ENCODE measurements at places on chromosomes 12 and 14. TPM values are rescaled to one million over a fixed set of nuclear protein-coding genes. Genes with fewer than 3 reads are reported as not detected.
A peak's percentile ranks its signal among the peaks of the same experiment; 100 is the strongest.

The DPPA3 gene
- not detected for polyA plus RNA-seq

The CPM gene
- polyA plus RNA-seq = 2.6 TPM

The VWF gene
- 85.7 TPM for polyA plus RNA-seq

The TMEM229B gene
- polyA plus RNA-seq = 0.45 TPM

The P2RX7 gene
- 1.3 TPM for polyA plus RNA-seq

The ESR2 gene
- 0.48 TPM for polyA plus RNA-seq

DNA sequence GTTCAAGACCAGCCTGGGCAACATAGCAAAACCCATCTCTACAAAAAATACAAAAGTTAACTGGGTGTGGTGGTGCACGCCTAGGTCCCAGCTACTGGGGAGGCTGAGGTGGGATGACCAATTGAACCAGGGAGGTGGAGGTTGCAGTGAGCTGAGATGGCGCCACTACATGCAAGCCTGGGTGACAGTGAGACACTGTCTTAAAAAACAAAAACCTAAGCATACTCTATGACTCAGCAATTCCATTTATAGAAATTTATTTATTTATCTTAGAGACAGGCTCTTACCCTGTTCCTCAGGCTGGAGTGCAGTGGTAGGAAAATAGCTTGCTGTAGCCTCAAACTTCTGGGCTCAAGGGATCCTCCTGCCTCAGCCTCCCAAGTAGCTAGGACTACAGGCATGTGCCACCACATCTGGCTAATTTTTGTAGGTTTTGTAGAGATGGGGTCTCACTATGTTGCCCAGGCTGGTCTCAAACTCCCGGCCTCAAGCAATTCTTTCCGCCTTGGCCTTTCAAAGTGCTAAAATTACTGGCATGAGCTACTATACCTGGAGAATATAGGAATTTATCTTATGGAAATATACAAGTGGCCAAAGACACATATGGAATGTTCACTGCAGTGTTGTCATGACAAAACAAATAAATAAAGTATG, 43.3 kb downstream of the NCKAP5L start:
- no peak overlapping the region for H3K4me3 ChIP-seq
- no peaks in the 10 kb centered on the region for H3K27me3 ChIP-seq
- peak overlapping the region; percentile 83 for H3K27ac ChIP-seq
- peaks cover 23% of the 10 kb centered on the region for H3K4me1 ChIP-seq
- H3K36me3 ChIP-seq = peaks cover 4% of the 10 kb centered on the region

- no peak overlapping the region for H3K4me3 ChIP-seq
- no peaks in the 10 kb centered on the region for H3K27me3 ChIP-seq
- no peaks in the 10 kb centered on the region for H3K36me3 ChIP-seq
- no peak overlapping the region for H3K27ac ChIP-seq
- no peak for DNase-seq
- H3K4me1 ChIP-seq = no peaks in the 10 kb centered on the region
These were observed 217.9 kb downstream of the AEBP2 start for GRCh38 chr12:19657118-19657731.

DNA sequence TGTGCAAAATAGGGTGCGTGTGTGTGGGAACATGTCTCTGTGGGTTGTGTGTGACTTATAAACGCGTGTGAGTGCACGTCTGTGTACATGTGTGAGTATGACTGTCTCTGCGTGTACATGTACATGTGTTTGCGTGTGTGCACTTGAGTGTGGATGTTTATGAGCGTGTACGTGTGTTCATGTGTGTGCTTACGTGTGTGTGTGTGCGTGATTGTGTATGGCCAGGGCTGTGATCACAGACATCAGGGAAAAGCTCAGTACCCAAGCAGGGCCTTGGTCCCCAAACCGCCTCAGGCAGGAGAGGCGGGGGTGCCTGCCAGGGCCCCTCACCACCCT, 326.3 kb upstream of the DIO3 start:
- H3K4me3 ChIP-seq = no peak overlapping the region
- DNase-seq = no peak
- H3K4me1 ChIP-seq = peaks cover 32% of the 10 kb centered on the region
- H3K36me3 ChIP-seq = no peaks in the 10 kb centered on the region

- no peak for DNase-seq
- no peak overlapping the region for H3K4me3 ChIP-seq
- H3K27me3 ChIP-seq = no peaks in the 10 kb centered on the region
These were observed 107.7 kb downstream of the RAD51B start for GRCh38 chr14:67927244-67927643.

DNA sequence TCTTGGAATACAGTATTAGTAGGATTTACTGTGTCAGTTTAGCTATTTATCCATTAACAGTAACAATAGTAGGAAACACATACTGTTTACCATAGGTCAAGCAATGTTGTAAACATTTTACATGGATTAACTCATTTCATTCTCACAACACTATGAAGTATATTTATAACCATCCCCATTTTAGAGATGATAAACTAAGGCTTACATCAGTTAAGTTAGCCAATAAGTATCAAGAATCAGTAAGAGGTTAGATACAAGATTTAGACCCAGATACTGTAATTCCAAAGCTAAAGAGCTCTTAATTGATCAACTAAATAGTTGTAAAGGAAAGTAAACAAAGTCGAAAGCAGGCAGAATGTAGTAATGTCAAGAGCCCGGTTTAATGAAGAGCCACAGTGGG, 1.1 kb downstream of the SYNJ2BP start:
- H3K27ac ChIP-seq = no peak overlapping the region
- no peak for DNase-seq
- no peaks in the 10 kb centered on the region for H3K4me1 ChIP-seq
- peak overlapping the region; percentile 77 for H3K4me3 ChIP-seq

- H3K4me1 ChIP-seq = peaks cover 41% of the 10 kb centered on the region
- H3K27me3 ChIP-seq = no peaks in the 10 kb centered on the region
- DNase-seq = peak; percentile 40
- H3K36me3 ChIP-seq = no peaks in the 10 kb centered on the region
- H3K27ac ChIP-seq = peak overlapping the region; percentile 96
These were observed 109.4 kb upstream of the ATF7IP start for GRCh38 chr12:14256121-14256520.

DNA sequence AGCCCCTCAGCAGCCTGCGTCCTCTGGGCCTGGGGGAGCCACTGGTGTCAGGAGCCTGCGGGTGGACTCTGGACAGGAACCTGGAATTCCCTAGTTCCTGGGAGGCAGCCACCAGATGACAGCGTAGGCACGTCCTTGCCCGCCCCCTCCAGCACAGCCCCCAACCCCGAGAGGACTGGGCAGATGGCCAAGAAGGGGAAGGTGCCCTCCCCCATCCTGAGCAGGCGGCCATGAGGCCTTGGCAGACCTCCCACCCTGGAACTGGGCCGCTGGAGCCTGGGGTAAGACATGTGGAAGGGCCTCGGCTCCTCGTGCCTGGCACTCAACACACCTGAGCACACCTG, 60.4 kb upstream of the FBRSL1 start:
- peak overlapping the region; percentile 63 for H3K27ac ChIP-seq
- H3K36me3 ChIP-seq = no peaks in the 10 kb centered on the region
- peaks cover 17% of the 10 kb centered on the region for H3K27me3 ChIP-seq

- H3K4me1 ChIP-seq = peaks cover 20% of the 10 kb centered on the region
- H3K27ac ChIP-seq = no peak overlapping the region
- H3K36me3 ChIP-seq = no peaks in the 10 kb centered on the region
- H3K27me3 ChIP-seq = no peaks in the 10 kb centered on the region
These were observed 139.4 kb upstream of the FRMD6 start for GRCh38 chr14:51512316-51512715.

DNA sequence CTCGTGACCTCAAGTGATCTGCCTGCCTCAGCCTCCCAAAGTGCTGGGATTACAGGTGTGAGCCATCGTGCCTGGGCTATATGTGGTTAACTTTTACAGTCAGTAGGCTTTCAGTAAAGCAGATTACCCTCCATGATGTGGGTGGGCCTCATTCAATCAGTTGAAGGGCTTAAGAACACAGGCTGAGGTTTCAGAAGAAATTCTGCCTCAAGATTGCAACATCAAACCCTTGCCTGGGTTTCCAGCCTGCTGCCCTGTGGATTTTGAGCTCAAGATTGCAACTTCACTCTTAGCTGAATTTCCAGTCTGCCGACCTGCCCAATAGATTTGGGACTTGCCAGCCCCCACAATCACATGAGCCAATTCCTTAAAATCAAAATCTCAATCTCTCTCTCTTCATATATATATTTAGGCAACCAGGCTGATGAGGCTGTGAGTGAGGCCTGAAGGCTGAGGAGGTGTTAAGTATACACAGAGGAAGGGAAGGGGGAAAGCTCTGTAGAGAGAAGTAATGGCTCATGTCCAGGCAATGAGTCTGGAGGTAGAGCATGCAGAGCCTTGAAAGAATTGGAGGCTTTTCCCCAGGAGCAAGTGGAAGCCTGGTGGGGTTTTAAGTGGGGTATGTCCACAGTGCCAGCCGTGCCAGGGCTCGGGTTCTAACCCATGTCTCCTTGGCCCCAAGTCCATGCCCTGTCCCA, 33.3 kb upstream of the ACTN1 start:
- no peak overlapping the region for H3K4me3 ChIP-seq
- peaks cover 18% of the 10 kb centered on the region for H3K4me1 ChIP-seq
- H3K27ac ChIP-seq = no peak overlapping the region
- H3K27me3 ChIP-seq = no peaks in the 10 kb centered on the region
- no peaks in the 10 kb centered on the region for H3K36me3 ChIP-seq
- DNase-seq = no peak

DNA sequence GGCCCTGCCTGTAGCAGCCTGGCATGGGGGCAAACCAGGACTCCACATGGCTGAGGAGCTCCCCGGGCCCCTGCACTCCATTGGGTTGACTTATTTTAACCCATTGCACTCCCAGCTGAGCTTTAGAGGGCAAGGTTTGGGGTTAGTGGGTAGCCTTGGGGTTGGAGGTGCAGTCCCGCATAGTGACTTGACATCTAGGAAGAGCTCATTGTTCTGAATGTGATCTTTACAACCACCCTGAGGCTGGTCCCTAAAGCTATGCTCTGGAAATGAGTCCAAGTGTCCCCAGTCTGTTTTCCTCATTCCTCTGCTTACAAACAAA, 36.4 kb downstream of the NFKBIA start:
- no peak for DNase-seq
- H3K4me1 ChIP-seq = peaks cover 32% of the 10 kb centered on the region
- H3K27ac ChIP-seq = no peak overlapping the region
- H3K27me3 ChIP-seq = no peaks in the 10 kb centered on the region
- no peak overlapping the region for H3K4me3 ChIP-seq
